ENCODE measurements at places on chromosomes 2 and 18.

GRCh38 chr18:45745817-45746461 lies 22.0 kb downstream of the SLC14A1 start:
- DNase-seq = no peak

- DNase-seq = peak; percentile 38
These were observed 88.4 kb upstream of the STK17B start for GRCh38 chr2:196259507-196260481.

DNA sequence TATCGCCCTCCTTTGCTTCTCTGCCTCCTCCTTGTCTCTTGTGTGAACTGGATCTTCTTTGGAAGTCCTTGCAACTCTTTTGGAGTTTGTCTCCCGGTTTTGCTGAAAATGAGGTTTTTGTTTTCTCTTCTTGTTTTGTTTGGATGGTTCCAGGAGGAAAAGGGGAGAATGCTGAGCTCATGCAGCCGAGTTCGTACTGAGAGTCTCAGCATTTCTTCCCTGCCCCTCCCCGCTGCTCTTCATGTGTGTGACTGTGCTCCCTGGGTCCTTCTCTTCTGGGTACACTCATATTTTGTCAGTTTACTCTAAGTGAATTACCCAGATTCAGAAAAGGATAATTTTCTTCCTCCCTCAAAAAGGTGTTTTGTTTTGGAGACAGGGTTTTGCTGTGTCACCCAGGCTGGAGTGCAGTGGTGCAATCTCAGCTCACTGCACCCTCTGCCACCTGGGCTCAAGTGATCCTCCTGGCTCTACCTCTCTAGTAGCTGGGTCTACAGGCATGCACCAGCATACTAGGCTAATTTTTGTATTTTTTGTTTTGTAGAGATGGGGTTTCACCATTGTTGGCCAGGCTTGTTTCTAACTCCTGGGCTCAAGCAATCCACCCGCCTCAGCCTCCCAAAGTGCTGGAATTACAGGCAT lies 142.9 kb upstream of the IL1R2 start:
- DNase-seq = no peak

DNA sequence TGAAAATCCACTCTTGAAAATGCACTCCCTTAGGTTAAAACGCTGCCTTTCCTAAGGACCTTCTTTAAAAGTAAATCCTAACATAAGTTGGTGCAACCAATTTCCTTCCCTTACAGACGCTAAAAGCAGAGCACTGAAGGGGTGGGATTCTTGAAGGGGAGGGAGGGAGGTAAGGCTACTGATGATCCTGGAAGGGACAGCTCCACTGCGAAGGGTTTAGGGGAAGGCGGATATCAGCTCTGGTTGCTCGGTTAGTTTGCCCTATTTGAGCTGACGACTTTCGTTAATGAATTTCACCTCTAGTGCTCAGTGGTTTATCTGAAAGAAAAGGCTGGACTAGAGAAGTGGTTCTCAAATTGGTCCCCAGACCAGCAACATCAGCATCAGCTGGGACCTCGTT lies 49.7 kb upstream of the SIGLEC15 start:
- no peak for DNase-seq

DNA sequence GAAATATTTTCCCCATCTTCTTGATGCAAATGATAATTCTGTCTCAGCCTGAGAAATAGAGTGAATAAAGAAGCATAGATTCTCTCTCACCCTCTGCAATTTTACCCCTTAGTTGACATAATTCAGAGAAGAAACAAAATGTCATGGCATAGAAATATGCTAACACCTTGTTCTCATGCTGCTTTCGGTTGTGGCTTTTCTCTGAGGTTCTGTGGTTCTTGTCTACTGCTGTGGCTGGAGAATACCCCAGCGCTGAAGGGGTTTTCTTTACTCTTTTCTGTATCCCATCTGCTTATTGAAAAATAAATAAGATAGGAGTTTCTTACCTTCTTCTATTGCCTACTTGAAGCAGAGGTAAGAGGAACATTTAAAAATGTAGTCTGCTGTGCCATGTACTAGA lies 15.4 kb upstream of the RAB27B start:
- DNase-seq = no peak

Data from stimulated activated CD4-positive, alpha-beta T cell treated with anti-CD3 and anti-CD28 coated beads, Interleukin-2, amount 100 ng/mL, for 4 hours (primary cell).